ENCODE measurements at places on chromosomes 1 and 21.

DNA sequence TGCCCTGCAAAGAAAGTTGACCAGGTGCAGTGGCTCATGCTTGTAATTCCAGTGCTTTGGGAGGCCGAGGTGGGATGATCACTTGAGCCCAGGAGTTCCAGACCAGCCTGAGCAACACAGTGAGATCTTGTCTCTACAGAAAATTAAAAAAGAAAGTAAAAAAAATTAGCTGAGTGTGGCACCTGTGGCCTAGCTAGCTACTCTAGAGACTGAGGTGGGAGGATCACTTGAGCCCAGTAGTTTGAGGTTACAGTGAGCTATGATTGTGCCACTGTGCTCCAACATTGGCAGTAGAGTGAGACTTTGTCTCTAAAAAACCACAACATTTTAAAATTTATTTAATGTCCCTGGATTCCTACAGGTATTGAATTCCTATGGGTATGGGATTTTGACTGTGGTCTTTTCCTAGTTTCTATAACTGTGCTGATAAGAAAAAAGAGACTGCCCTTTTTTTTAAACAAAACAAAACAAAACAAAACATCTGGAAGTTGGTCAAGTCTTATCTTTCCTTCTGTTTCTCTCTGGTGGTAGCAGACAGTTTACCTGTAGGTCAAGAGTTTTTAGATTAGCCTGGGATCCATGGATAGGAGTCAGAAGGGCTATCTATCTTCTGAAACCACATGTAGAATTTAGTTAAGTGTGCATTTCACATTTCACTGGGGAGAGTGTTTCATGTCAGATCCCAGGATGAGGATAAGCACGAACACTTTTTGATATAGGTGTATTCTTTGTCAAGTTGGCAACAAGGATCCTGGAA lies 18.8 kb downstream of the UCK2 start:
- DNase-seq, result no peak

- DNase-seq, result no peak
Measured at GRCh38 chr1:198199105-198199504, 42.3 kb downstream of the NEK7 start.

DNA sequence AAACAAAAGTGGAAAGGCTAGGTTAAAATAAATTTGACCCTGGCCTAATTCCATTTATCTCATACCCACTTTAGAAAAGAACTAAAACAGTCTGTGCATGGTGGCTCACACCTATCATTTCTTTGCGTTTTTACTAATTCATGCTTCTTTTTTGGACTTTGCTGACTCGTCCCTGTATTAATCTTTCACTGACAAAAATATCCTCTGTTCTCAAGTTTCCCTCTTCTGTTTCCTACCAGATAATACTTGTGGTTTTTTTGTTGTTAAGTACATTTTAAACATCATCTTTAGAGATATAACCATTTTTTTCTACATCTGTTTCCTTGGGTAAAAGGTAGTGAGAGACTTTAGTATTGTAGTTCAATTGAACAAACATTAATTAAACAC lies 11.5 kb downstream of the CNST start:
- DNase-seq, result no peak

DNA sequence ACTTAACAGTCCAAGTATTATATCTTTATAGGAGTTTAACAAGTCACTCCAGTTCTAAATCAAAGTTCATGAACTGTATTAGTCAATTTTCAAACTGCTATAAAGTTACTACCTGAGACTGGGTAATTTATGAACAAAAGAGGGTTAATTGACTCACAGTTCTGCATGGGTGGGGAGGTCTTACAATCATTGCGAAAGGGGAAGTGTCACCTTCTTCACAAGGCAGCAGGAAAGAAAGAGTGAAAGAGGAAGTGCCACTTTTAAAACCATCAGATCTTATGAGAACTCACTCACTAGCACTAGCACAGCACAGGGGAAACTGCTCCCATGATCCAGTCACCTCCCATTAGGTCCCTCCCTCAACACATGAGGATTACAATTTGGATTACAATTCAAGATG lies 70.0 kb downstream of the CLCA4 start:
- no peak for DNase-seq
